Substantia nigra (tissue), 51 donors: ENCODE measurements at places on chromosomes 3 and 15.

DNA sequence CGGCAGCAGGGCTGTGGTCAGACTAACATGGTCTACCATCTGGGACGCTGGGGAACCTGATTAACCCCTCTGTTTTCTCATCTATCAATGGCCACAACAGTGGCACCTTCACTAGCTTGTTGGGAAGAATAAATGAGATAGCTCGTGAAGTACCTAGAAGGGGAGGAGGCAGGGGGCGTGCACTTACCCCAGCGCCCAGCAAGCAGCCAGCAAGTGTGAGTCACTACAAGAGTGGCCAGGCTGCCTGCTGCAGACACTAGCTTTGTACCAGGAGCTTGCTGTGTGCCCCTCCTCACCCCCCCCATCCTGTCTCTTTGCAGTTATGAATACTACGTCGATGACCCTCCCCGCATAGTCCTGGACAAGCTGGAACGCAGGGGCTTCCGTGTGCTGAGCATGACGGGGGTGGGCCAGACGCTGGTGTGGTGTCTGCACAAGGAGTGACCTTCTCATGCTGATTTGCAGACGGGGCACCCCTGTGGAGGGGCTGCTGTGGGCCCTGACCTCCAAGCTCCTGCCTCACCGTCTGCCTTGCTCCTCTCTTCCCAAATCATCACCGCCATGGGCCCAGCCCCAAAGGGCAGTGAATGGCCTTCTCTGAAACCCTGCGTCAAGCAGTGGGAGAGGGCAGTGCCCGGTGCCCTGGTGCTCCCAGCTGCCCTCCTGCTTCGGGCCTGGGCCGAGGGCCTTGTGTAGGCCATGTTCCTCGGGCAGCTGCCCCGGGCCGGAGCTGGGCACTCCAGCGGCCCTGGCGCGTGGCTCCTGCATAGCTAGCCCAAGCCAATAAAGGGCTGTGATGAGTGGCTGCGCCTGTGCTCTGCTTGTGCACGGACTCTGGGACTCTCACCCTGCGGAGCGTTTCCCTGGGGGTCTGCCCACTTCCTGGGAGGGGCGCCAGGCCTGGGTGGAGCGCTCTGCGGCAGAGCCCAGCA is 2.6 kb upstream of the C15orf62 start:
- DNase-seq, result no peak

- DNase-seq, result no peak
Observed at GRCh38 chr15:65893060-65893459, 23.8 kb downstream of the RAB11A start.

- DNase-seq, result no peak
Observed at GRCh38 chr15:38559636-38560307, 4.8 kb downstream of the RASGRP1 start.

DNA sequence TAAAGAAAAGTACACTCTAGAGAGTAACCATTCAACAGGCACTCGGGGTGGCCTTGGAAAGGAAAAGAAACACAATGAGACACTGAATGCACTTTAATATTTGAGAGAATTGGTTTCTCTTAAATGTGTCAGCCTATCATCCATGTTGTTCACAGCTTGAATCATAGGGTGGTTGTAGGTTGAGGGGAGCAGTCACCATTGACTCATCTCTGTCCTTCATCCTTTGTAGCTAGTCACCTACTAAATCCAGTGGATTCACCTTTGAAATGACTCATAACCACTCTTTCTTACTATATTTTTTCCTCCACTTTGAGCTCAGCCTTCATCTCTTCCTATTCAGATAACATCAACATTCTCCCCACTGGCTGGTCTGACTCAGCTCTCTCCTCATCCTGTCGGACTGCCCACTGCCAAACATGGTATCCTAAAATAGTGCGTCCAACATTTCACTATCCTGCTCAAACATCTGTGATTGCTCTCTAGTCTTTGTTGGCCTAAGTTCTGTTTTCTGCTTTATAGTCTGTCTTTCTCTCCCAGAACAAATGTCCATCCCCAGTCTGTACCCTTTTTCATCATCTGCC is 182.7 kb upstream of the GADL1 start:
- no peak for DNase-seq

GRCh38 chr3:126773167-126773566 is 69.1 kb downstream of the CHCHD6 start:
- no peak for DNase-seq

DNA sequence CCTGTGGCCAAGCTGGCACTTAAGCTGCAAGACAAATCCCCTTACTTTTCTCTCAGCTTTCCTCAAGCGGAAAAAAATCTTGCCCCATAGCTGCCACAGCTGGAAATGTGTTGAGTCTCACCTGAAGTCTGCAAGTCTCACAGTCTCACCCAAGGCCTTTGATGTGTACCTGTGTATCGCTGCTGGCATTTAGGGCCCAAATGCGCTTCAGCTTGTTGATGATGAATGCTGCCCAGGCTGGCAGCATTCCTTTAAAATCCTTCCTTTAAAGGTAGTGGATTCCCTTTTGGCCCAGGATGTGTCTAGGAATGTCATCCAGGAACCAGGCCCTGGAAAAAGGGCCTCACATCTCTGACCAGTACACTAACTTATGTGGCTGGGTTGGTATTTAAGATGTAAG is 7.0 kb downstream of the OR5K4 start:
- DNase-seq, result no peak

DNA sequence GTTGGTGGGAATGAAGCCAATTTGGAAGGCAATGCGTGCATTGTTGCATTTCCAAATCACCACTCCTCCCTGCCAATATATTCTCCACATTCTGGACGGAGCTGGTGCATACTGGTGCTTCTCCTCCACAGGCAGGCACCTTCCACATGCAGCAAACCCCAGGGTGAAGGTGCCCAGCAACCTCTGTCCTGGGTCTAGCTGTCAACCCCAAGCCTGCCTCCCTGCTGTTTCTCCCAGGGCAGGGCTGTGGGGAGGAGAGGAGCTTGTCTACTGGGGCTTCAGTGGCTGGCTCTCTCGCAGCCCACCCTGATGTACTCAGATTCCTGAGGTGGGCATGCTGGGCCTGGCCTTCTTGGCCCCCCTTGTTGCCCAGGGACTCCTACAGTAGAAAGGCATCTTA is 20.1 kb downstream of the GASK1A start:
- DNase-seq, result no peak

GRCh38 chr3:114186501-114186900 is 7.6 kb upstream of the DRD3 start:
- no peak for DNase-seq

DNA sequence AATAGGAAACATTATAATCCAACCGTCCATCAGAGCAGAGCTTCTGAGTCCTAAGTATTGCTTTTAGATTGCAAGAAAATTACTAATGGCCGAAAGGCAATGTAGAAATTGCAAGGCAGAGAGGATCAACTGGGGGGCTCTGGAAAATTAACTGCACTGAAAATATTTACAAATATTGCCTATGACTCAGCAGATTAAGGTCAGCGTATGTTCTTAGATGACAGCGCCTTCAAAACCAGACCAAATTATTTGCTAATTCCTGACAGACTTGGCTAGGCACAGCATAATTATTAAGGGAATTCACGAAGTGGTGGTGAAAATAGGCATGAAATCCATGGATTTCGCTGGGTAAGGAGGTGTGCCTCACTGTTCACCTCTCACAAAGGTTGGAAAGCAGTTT is 947.7 kb downstream of the TUSC7 start:
- no peak for DNase-seq

DNA sequence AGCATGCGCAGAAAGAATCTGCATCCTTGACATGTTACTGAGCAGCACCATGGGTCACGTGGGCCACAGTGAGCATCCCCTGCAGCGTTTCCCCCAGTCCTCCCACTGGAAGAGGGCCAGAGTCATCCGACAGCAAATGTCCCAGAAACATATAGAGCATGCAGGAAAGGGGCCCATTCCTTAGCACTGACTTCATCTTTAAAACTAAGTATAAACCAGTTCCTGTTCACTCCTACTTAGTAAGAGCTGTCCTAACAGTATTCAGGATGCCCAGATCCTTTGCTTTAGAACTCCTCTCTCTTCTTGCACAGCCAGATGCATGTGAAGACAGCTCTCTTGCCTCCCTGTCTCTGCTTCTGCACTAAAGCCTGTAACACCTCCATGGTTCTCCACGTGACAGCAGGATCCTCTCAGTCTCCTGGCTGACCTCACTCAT is 79.3 kb upstream of the OXTR start:
- no peak for DNase-seq

GRCh38 chr3:182305881-182306665 is 487.2 kb upstream of the ATP11B start:
- DNase-seq, result no peak

GRCh38 chr3:71332813-71333212 is 250.7 kb downstream of the FOXP1 start:
- no peak for DNase-seq

DNA sequence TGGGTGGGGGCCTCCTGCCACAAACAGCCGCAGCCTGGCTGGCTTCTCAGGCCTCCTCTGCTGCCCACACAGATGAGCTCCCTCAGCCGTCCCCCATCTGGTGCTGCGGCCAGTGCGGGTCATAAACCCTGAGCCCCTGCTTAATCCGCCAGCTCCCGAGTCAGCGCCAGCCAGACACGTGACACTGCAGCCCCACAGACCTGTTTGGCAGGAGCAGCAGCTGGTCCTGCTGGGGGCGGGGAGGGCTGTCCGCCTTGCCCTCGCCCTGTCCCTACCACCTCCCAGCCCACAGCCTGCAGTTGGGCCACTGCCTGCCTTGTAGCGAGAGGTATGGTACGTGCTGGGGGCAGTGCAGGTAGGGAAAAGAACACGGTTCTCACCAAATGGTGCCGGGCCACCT is 86.2 kb downstream of the IQSEC1 start:
- DNase-seq, result no peak

DNA sequence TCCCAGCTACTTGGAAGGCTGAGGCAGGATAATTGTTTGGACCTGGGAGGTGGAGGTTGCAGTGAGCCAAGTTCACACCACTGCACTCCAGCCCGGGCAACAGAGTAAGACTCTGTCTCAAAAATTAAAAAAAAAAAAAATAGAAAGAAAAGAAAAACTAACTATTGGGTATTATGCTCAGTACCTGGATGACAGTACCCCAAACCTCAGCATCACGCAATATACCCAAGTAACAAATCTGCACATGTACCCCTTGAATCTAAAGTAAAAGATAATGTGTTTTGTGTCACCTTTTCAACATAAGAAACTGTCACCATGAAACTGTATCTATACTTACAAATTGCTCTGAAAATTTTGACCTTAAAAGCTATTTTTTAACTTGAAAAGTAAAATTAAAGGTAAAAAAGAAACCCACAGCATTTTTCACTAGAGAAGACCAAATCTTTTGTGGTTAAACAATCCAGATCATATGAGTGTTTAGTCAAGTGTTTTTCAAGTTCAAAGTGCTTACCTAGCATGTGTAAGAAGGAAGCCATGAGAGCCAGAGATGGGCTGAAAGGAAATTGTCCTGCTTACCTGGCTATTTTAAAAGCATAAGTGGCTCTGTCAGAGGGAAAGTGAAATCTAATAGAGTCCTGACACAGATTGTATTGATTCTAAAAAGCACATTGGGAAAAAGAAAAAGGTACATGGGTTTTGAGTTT is 50.5 kb downstream of the MYO1E start:
- no peak for DNase-seq
